ENCODE measurements at places on chromosomes 16 and 17.

DNA sequence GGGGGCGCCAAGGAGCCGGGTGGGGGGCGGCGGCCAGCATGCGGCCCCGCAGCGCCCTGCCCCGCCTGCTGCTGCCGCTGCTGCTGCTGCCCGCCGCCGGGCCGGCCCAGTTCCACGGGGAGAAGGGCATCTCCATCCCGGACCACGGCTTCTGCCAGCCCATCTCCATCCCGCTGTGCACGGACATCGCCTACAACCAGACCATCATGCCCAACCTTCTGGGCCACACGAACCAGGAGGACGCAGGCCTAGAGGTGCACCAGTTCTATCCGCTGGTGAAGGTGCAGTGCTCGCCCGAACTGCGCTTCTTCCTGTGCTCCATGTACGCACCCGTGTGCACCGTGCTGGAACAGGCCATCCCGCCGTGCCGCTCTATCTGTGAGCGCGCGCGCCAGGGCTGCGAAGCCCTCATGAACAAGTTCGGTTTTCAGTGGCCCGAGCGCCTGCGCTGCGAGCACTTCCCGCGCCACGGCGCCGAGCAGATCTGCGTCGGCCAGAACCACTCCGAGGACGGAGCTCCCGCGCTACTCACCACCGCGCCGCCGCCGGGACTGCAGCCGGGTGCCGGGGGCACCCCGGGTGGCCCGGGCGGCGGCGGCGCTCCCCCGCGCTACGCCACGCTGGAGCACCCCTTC lies 484 bp downstream of the FZD2 start:
- no peak for DNase-seq

- no peak for DNase-seq
Measured at GRCh38 chr17:37756051-37756450, 11.2 kb upstream of the HNF1B start.

DNA sequence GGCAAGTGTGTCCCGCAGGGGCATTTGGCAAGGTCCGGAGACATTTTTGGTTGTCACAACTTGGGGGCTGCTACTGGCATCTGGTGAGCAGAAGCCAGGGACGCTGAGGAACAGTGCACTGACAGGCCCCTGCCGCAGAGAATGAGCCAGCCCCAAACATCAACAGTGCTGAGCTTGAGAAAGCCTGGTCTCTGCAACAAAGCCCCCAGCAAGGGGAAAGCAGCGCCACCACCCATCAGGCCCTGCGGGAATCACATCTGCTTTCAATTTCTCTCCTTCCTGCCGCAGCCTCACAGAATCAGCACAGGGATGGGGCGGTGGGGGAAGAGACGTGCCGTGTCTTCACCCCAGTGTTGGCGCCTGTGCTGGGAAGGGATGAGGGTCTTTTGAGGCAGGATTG lies 14.8 kb upstream of the PRPSAP1 start:
- DNase-seq = no peak

GRCh38 chr17:55418369-55419268 lies 3.0 kb downstream of the MMD start:
- DNase-seq = no peak

DNA sequence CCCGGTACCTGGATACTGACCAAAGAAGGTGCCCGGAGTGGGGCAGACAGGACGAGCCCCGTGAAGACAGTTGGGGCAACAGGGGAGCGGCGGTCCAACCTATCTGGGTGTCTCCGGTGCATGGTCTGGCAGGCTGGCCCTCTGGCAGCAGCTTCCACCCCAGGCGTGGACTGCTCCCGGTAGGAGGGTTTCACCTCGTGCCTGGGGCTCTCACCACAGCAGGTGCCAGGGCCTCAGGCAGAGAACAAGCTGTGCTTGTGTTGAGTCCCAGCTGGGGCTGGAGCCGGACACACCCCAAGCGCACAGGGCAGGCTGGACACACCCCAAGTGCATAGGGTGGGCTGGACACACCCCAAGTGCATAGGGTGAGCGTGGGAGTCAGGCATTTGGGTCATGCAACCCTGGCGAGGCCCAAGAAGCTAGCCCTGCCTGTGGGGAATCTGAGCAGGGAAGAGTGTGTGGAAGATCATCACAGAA lies 1.5 kb upstream of the FBXL16 start:
- DNase-seq = no peak

DNA sequence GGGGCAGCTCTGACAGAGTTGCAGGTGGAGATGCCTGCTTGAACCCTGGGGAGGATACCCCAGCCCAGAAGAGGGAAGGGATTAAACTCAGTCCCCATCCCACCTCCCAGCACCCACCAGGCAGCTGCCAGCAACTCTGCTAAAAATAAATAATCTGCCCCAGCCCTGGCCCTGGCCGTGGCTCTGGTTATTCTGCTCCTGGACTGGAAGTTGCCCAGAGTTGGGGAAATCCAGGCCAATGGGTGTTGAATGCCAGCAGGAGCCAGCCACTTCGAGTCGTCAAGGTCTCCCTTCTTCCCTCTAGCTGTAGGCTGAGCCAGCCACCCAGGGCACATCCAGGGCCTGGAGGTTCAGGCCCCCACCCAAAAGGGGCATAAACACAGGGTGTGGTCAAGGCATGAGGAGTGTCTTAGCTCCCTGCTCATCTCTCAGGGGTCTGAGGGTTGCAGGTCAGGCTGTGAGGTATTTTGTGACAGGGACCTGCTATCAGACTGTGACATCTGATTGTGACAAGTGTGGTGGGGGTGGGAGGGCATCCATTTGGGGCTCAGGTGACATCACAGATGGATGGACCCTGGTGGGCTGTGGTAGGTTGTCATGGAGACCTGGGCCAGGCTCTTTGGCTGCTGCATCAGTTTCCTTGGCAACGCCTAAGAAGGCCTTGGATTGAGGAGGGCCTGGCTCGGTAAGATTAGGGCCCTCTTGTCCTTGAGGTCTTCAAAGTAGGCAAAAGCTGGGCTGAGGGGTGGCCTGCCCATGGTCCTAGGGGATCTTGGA lies 1.0 kb upstream of the RRAD start:
- no peak for DNase-seq

GRCh38 chr17:18951941-18952842 lies at the start of gene SLC5A10:
TSS of gene SLC5A10 (plus strand) at chr17:18952165. CDS start at chr17:18952206, 41 bp downstream.
- DNase-seq = no peak

- peak; percentile 45 for DNase-seq
Measured at GRCh38 chr16:85369741-85370528, 243.2 kb upstream of the GSE1 start.

- no peak for DNase-seq
Measured at GRCh38 chr17:34797720-34798119, 163.5 kb downstream of the CCT6B start.

GRCh38 chr17:43740541-43740940 lies 18.1 kb downstream of the SOST start:
- no peak for DNase-seq

- no peak for DNase-seq
Measured at GRCh38 chr17:62681939-62682381, 54.5 kb downstream of the MRC2 start.

DNA sequence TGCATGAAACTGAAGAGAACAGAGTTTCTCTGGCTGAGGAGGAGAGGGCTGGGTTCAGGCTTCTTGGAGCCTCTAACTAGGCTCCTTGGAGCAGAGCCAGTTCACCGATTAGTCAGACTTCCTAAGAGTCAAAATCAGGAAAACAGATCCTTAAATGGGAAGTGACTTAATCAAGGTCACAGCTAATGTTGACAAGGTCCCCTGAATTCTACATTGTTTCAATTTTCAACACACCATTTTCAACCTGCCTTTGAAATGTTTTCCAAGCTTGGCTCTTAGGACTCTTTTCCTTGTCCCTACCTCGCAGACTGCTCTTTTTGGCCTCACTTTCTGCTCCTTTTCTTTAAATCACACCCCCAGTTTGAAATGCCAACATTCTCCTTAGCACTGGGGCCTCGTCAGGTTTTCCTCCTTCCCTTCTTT lies 16.3 kb downstream of the MYL4 start:
- DNase-seq = no peak

DNA sequence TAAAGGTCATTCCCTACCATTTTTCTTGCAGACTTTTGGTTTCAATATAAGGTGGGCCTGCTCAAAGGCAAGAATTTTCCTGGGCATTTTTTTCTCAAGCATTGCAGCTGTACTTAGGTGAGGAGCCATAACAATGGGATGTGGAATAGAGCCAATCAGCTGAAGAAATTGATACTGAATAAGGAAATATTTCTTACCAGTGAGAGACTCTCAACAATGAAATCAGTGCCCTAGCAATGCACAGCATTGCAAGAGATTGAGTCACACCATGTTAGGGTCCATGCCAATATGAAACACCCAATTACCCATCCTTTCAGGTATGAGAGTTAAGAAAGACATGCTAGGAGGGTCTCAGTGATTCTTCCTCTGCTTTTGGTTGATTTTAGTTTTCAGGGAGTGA lies 237.6 kb downstream of the SOX9 start:
- DNase-seq = no peak

DNA sequence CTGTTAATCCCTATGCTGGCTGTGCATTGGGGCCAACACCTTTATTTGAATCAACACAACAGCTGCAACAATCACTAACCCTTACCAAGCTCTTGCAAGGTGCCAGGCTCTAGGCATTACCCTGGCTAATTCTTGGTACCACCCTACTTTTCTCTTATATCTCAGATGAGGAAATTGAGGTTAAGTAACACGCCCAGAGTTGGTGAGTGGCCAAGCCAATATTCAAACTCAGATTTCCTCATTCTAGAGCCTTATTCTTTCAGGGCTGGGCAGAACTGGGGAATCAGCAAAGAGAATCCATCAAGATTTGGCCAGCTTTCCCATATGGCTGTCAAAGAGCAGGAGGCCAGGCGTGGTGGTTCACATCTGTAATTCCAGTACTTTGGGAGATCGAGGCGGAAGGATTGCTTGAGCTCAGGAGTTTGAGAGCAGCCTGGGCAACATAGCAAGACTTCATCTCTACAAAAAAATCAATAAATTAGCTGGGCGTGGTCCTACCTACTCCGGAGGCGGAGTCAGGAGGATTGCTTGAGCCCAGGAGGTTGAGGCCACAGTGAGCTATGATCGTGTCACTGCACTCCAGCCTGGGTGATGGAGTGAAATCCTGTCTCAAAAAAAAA lies 23.7 kb downstream of the ARSG start:
- DNase-seq = no peak

DNA sequence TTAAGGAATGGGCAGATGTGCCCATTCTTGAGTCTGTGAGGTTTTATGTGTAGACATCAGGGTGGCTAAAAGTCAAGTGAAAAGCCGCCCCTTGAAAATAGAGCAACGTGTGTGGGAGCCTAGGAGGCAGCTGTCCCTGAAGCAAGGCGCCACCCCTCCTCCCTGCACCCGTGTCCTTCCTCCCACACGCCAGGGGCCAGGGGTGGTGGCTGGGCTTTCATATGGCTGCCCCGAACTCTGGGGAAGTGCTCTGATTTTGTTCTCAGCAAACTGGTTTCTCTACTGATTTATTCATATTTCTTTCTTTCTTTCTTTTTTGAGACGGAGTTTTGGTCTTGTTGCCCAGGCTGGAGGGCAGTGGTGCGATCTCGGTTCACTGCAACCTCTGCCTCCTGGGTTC lies 4.7 kb downstream of the ZNF750 start:
- no peak for DNase-seq

- no peak for DNase-seq
Measured at GRCh38 chr17:6567528-6568183, 11.3 kb upstream of the PITPNM3 start.

DNA sequence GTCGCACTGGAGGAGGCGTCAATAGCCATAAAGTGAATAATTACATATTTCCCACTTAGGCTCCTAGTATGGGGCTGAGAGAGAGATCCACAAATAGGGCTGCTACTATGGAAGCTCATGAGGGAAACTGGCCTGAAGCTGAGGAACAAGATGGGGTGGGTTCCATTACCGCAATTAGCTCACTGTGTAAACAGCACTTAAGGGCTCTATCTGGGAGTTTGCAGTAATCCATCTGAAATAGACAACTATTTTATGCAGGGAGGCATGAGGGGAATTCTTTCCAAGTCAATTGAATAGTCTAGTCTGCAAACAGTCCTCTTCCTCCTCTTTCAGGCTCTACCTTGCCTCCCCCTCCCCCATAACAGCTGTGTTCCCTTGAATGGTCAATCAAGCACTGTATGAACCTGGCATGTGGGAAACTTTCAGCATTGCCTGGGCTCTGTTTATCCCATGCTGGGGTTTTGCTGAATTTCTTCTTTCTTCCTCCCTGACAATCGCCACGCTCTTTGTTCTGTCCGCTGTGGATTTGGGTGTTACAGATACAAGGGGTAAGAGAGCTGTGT lies 56.1 kb upstream of the MAF start:
- no peak for DNase-seq

DNA sequence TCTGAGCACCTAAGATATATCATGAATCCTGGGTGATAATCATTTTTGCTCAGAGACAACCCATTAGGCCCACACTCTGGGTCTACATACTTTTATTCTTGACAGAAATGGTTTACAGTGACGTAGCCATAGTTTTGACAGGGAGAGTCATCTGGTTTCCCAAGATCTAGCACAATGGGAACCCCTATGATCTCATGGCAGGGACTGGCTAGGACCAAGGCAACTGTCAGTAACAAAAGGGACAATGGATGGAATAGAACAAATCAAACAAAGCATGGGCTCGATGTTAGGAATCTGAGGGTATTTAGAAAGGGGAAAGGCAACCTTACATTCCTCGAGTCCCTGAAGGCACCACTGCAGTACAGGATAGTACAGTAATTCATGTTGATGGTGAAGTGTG lies 20.5 kb downstream of the CFAP97D1 start:
- no peak for DNase-seq

- no peak for DNase-seq
Measured at GRCh38 chr17:8175795-8176196, 384 bp downstream of the TMEM107 start.

- no peak for DNase-seq
Measured at GRCh38 chr16:88290850-88291830, 91.6 kb upstream of the ZNF469 start.

GRCh38 chr17:6092182-6092902 lies 22.2 kb downstream of the WSCD1 start:
- no peak for DNase-seq

DNA sequence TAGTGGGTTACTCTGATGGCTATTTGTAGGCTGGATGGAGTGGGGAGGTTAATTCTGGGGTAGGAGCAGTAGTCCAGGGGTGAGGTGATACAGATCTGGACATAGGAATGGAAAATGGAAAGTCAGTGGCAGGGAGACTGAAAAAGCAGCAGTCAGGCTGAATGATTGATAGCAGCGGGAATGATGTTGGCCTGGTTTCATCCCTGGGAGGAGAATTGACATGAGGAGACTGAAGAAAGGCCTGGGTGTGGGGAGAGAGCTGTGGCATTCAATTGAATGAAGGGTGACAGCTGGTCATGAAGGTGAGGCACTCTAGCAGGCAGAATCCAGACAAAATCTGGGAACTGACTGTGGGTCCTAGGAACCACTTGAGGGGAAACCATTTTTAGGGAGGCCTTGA lies 34.7 kb upstream of the CLEC18A start:
- DNase-seq = no peak

GRCh38 chr17:74218436-74218835 lies 5.1 kb downstream of the TTYH2 start:
- no peak for DNase-seq

DNA sequence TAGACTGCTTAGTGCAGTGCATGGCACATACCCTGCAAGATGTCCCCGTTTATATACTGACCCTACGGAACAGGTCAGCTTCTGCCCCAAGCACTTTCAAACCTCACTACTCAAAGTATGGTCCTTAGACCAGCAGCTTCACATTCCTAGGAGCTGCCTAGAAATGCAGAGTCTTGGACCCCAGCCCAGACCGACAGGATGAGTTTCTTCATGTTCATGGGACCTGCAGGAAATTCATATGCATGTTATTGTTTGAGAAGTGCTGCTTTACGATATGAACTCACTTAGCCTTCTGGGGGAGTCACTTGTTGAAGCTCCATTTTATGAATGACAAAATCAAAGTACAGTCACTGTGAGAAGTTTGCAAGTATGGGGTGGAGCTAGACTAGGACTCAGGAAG lies 82.6 kb downstream of the DYNLRB2 start:
- DNase-seq = no peak

GRCh38 chr17:34816848-34817247 lies 144.4 kb downstream of the CCT6B start:
- DNase-seq = no peak

Data from stimulated activated effector memory CD8-positive, alpha-beta T cell treated with anti-CD3 and anti-CD28 coated beads, Interleukin-12 subunit alpha, Interleukin-12 subunit beta, amount 100 ng/mL, for 72 hours (primary cell).